Body of pancreas (tissue), 4 donors: ENCODE measurements at places on chromosomes 7 and 10. TPM values are rescaled to one million over a fixed set of nuclear protein-coding genes. Genes with fewer than 3 reads are reported as not detected.

- H3K27me3 ChIP-seq: no peaks in the 10 kb centered on the region
- H3K4me1 ChIP-seq: peaks cover 9% of the 10 kb centered on the region
- no peak overlapping the region for H3K27ac ChIP-seq
- H3K4me3 ChIP-seq: no peak overlapping the region
Measured at GRCh38 chr7:105980645-105981396, 17.8 kb downstream of the CDHR3 start.

DLG5 gene
- total RNA-seq: 35.6 TPM

GRCh38 chr10:15588635-15589508 lies 130.8 kb downstream of the ITGA8 start:
- no peaks in the 10 kb centered on the region for H3K27me3 ChIP-seq
- H3K4me3 ChIP-seq: no peak overlapping the region
- DNase-seq: no peak

DNA sequence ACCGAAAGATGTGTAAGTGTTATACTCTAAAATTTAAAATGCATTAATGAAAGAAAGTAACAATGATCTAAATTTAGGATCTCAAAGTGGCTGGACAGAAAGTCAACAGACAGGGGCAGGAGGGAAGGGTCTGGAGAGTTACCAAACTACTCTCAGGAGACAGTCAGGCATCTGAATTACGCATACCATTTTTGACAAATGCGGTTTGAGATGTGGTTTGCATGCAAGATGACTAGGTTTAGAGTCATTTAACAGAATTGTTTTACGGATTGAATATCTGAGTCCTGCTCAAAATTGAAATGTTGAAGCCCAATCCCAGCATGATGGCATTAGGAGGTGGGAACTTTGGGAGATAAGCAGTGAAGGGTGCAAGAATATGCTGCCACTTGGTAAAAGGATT lies 314.1 kb downstream of the WDR11 start:
- no peak overlapping the region for H3K4me3 ChIP-seq
- H3K36me3 ChIP-seq: no peaks in the 10 kb centered on the region
- DNase-seq: no peak
- H3K4me1 ChIP-seq: no peaks in the 10 kb centered on the region

DNA sequence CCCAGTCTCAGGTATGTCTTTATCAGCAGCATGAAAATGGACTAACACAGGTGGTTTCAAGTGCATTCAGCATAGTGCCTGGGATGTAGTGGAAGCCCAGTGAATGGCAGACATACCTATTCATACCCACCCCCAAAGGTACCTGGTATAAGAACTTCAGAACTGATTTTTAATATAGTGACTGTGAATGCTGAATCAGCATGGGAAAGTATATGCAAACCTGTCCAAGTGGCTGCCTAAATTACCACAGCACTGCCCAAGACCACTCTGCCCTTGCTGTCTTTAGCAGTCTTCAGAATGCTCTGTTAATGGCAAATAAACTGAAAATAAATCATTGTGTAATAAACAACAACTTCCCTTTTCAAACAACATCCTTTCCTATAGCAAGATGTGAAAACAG lies 312.1 kb downstream of the GPAM start:
- no peaks in the 10 kb centered on the region for H3K4me1 ChIP-seq
- no peaks in the 10 kb centered on the region for H3K27me3 ChIP-seq
- DNase-seq: no peak
- no peaks in the 10 kb centered on the region for H3K36me3 ChIP-seq
- no peak overlapping the region for H3K27ac ChIP-seq

DNA sequence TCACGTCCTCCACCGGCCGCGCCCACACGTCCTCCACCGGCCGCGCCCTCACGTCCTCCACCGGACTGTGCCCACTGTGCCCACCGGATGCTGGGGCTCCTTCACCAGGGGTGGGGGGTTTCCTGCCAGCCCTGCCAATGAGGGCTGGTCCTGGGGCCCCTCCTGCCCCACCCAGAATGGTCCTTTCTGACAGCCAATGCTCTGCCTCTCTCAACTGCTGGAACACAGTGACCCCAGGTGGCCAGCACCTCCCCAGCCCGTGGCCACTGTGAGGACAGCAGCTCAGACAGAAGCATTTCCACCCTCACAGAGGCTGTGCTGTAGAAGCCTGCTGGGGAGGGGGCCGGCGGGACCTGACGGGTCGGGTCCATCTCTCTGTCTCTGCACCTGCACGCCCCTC lies 90.1 kb upstream of the DNAAF5 start:
- H3K27me3 ChIP-seq: no peaks in the 10 kb centered on the region
- no peak overlapping the region for H3K4me3 ChIP-seq
- H3K27ac ChIP-seq: no peak overlapping the region
- H3K36me3 ChIP-seq: no peaks in the 10 kb centered on the region

- DNase-seq: no peak
- H3K27ac ChIP-seq: no peak overlapping the region
Measured at GRCh38 chr7:141949451-141949850, 2.7 kb upstream of the CLEC5A start.

SCRN1 gene
- total RNA-seq: 30.4 TPM

PRTFDC1 gene
- 6.5 TPM for total RNA-seq

DNA sequence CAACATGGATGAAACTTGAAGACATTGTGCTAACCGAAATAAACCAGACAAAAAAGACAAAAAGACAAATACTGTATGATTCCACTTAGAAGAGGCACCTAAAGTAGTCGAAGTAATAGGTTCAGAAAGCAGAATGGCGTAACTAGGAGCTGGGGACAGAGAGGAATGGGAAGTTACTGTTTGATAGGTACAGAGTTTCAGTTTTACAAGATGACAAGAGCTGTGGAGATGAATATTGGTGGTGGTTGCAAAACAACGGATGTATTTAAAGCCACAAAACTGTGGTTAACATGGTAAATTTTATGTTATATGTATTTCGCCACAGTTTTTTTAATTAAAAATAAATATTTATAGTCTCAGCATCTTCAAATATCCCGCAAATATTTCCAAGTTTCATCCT lies 64.1 kb upstream of the DIP2C start:
- H3K36me3 ChIP-seq: no peaks in the 10 kb centered on the region
- no peak overlapping the region for H3K4me3 ChIP-seq
- no peaks in the 10 kb centered on the region for H3K27me3 ChIP-seq
- no peak overlapping the region for H3K27ac ChIP-seq
- no peaks in the 10 kb centered on the region for H3K4me1 ChIP-seq

PNLIPRP2 gene
- 2,069 TPM for total RNA-seq

DNA sequence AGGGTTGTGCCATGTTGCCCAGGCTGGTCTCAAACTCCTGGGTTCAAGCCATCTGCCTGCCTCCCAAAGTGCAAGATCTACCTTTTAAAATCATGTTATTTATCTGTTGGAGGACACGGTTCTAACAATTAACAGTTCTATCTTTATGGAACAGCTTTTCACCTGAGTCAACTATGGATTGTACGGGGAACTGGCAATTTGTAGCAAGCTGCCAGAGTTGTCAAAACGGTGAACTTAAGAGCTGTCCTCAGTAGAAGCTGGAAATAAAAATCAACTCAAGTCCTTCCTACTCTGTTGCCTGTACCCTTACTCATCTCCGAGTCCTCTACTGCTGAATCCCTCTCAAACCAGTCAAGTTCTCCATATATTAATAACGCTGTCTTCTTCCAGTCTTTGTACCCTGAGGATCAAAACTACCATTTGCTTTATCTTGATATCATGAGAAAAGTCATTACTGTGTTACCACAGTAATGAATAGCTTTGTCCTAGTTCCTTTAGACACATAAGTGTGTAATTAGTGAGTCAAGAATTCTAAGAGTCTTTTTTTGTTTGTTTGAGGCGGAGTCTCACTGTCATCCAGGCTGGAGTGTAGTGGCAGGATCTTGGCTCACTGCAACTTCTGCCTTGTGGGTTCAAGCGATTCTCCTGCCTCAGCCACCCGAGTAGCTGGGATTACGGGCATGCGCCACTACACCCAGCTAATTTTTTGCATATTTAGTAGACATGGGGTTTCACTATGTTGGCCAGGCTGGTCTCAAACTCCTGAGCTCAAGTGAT lies 28.2 kb downstream of the HBP1 start:
- no peak overlapping the region for H3K4me3 ChIP-seq
- peaks cover 42% of the 10 kb centered on the region for H3K4me1 ChIP-seq
- no peaks in the 10 kb centered on the region for H3K27me3 ChIP-seq
- peaks cover 18% of the 10 kb centered on the region for H3K36me3 ChIP-seq

DNA sequence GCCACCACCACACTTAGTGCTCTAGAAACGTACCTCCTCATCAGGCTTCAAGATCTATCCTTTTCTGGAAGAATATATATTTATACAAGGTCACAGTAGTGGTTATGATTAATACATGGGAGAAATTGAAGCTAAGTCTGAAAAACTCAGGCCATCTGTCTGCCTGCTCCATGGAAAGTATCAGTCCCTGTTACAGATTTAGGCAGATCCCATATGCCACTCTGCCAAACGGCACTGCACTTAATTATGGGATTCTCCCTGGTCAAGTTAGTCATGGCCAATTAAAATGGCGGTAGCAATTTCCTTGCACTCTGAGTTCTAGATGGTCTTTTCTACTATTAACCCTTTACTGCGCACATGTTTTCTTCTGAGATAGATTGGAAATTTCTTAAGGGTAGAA lies 740.0 kb downstream of the SUGCT start:
- H3K36me3 ChIP-seq: no peaks in the 10 kb centered on the region
- no peak overlapping the region for H3K4me3 ChIP-seq
- H3K4me1 ChIP-seq: no peaks in the 10 kb centered on the region
- no peaks in the 10 kb centered on the region for H3K27me3 ChIP-seq

DNA sequence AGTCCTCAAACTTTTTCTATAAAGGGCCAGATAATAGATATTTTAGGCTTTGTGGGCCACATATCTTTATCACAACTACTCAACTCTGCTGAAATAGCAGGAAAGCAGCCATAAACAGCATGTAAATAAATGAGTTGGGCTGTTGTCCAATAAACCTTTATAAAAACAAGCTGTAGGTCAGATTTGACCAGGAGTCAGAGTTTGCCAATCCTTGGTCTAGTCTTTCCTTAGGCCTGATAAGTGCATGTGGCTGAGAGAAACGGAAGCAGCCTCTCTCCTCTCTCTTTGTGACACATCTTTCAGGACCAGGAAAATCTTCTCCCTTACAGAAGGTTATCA lies 724.5 kb downstream of the GRID1 start:
- no peaks in the 10 kb centered on the region for H3K36me3 ChIP-seq
- no peak overlapping the region for H3K4me3 ChIP-seq
- no peak for DNase-seq

GRCh38 chr7:99772565-99772964 lies 11.4 kb downstream of the CYP3A4 start:
- no peak overlapping the region for H3K4me3 ChIP-seq
- H3K36me3 ChIP-seq: no peaks in the 10 kb centered on the region
- H3K27me3 ChIP-seq: no peaks in the 10 kb centered on the region
- H3K4me1 ChIP-seq: peaks cover 21% of the 10 kb centered on the region
- peak; percentile 73 for DNase-seq

DNA sequence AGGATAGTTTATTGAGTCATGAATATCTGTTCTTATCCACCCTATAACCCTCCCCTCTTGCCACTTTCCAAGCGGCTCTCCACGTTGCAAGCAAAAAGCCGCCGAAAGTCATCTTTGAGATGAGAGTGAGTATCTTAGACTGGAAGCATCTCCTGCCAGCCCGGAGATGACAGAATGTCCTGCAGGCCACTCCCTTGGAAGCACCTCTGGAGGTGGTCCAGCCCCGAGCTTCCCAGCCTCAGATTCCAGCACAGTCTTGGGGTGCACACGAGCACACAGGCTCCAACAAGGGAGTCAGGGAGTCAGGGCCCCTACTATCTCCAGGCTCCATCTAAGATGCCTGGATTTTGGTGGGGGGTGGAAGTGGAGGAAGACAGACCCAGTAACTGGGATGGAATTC lies 5.5 kb upstream of the ELN start:
- no peak overlapping the region for H3K4me3 ChIP-seq
- H3K4me1 ChIP-seq: peaks cover 15% of the 10 kb centered on the region
- no peak for DNase-seq
- no peaks in the 10 kb centered on the region for H3K27me3 ChIP-seq
- H3K27ac ChIP-seq: no peak overlapping the region

DNA sequence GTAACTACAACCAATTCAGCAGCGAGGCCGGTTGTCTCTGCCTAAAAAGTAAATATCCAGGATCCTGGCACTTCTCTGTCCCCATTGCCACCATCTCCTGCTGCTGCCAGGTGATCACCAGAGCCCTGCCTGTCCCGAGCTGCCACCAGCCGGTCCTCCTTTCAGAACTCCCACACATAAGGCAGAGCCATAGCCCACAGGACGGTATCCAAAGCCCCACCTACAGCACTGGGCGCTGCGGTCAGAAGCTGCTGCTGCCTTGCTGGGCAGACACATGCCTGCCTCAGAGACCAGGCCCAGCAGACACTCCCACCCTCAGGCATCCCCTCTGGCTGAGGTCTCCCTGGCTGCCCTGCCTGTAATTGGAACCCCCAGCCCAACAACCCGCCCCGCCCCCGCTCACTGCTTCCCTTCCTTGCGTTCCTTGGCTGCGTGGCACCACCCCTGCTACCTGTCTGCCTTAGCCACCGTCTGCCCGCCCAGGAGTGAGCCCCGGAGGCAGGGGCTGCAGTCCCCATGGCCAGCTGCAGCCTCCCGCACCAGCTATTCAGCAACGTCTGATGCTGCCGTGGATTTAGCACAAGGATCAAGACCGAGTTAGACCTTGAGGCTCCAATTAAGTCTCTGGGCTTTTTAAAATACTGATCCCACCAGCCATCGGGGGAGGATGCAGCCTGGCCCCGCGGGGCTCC lies 100.7 kb downstream of the CYTH3 start:
- H3K36me3 ChIP-seq: no peaks in the 10 kb centered on the region
- no peak overlapping the region for H3K27ac ChIP-seq
- H3K27me3 ChIP-seq: no peaks in the 10 kb centered on the region
- H3K4me3 ChIP-seq: no peak overlapping the region

DNA sequence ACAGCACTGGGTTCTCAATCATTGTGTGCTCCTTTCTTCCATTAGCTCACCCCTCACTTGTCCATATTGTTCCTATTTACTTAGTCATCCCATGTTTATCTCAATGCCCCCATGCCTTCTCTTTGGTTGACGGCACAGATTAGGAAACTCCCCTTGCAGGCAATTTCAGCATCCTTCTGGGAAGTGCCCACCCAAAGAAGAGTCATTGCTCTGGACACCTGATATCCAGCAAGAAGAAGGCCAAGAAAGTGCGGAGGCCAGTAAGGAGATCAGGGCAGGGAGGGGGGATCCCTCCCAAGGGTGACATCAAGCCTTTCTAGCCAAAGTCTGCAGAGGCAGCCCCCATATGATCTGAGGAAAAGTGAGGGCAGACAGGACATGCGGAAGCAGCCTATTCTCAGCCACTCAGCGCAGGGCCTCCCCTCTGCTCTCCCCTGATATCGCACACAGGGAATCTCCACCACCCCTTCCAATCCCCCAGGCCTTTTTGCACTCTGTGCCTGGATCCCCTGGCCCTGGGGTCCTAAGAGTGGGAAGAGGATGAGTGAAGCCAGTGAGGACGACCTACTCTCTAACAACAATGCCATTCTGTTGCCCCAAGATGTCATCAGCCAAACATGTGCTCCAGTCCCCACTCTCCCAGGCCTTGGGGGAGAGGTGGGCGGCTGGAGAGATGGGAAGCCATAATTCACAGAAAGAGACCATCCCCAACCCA lies 1.8 kb downstream of the TRPV6 start:
- H3K27ac ChIP-seq: no peak overlapping the region
- DNase-seq: no peak
- no peaks in the 10 kb centered on the region for H3K27me3 ChIP-seq

GRCh38 chr7:37342688-37343471 lies 105.8 kb downstream of the ELMO1 start:
- DNase-seq: no peak
- H3K36me3 ChIP-seq: no peaks in the 10 kb centered on the region
- no peaks in the 10 kb centered on the region for H3K4me1 ChIP-seq
- H3K27me3 ChIP-seq: no peaks in the 10 kb centered on the region
- H3K27ac ChIP-seq: no peak overlapping the region

- no peak overlapping the region for H3K4me3 ChIP-seq
- H3K36me3 ChIP-seq: no peaks in the 10 kb centered on the region
- no peaks in the 10 kb centered on the region for H3K27me3 ChIP-seq
- H3K27ac ChIP-seq: no peak overlapping the region
Measured at GRCh38 chr7:38600741-38601140, 30.4 kb downstream of the AMPH start.

CDK5 gene
- total RNA-seq: 2.3 TPM
